Right kidney (tissue), 9 donors: ENCODE measurements at places on chromosomes 2 and 18.

DNA sequence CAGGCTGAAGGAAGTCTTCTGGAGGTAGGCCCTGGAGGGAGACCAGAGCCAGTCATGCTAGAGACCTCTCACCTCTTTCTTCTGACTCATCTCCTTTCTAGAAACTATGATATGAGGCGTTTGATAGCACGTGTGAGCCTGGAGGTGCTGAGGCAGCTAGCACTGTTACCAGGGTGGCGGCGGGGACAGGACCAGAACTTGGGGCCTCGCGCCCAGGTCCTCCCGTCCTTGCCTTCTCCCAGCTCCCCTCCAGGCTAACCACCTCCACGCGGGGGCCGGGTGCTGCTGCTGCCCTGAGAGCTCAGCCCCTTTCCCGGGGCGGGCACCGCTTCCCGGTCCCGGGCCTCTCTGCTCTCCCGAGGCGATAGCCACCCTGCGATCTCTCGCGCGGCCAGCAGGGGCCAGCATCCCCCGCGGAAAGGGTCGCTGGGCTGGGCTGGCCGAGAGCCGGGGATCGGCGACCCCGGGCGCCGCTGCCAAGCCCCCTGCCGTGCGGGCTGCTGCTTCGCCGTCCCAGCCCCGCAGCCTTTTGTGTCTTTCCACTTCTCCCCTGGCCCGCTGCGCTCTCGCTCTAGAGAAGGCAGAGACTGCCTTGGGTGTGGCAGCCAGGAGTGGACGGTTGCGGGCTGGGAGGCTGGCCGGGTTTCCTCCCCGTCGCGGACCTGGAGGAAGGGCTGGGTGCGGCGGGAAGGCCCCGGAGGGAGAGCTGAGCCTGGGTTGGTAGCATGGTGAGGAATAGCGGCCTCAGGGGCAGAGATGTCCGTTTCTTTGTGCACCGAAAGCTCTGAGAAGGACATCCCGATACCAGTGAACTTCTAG, 49.1 kb downstream of the TMEM17 start:
- DNase-seq: peak; percentile 94

GRCh38 chr2:33457556-33458247, 18.7 kb upstream of the RASGRP3 start:
- DNase-seq: no peak

- DNase-seq: no peak
Measured at GRCh38 chr18:72866442-72866900, 1.3 kb downstream of the NETO1 start.

- no peak for DNase-seq
Measured at GRCh38 chr2:8491296-8492027, 190.4 kb upstream of the ID2 start.

GRCh38 chr2:199818026-199818425, 33.0 kb downstream of the FTCDNL1 start:
- no peak for DNase-seq

DNA sequence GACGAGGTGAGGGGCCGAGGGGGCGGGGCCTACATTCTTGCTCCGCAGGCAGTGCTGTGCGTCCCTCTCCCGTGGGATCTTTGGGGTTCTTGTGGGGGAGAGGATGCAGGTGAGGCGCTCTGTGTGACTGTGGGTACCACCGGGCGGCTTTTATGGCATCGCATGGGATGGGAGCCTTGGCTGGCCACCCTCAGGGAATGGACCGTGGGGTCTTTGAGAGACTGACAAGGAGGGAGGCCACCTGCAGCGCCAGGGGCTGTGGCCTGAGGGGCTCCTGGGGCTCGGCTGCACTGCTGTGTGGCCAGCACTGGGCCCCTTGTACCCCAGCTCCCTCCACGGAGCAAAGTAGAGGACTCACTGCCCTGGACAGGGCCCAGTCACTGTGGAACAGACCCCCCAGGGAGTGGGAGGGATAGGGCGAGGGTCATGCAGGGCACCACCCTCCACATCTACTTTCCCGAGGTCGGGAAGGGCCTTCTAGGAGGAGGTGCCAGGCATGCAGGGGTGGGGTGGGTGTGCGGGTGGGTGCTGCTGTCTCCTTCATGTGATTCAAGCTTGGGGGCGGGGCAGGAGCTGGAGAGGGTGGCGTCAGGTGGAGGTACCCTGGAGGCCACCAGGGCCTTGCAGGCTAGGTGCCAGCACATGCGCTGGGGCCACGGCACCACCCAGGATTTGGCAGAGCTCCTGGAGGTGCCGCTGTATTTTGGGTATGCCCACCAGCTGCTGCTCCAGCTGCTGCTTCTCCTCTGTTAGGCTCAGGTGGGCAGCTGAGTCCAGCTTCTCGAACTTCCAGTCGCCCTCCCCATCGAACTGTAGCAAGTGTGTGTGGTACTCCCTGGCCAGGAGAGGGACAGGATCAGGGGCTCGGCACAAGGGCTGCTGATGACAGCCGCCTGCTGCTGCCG, 1072.4 kb downstream of the RPIA start:
- DNase-seq: no peak

- DNase-seq: no peak
Measured at GRCh38 chr2:208945719-208946256, 478.1 kb upstream of the MAP2 start.

DNA sequence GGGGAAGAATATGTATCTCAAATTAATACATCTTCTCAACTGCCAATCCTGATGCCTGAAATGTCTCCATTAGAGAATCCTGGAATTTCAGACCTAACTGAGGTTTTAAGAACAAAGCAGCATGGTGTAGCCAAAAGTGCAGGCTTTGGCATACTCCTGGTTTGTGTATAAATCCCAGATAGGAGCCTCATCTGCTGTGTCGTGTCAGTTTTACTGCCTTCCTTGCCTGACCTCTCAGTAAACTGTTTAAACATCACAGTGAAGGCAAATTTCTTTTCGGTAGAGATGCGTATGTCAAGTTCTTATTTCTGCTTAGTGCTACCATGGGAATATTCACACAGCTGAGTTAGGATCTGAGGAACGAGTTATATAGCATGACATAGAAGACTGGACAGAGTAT, 7.3 kb downstream of the SCG2 start:
- DNase-seq: no peak

- DNase-seq: no peak
Measured at GRCh38 chr2:228542277-228542676, 360.8 kb upstream of the SPHKAP start.

- DNase-seq: no peak
Measured at GRCh38 chr2:3848776-3849175, 145.4 kb downstream of the DCDC2C start.

- no peak for DNase-seq
Measured at GRCh38 chr18:22847392-22847791, 85.7 kb upstream of the RBBP8 start.

- no peak for DNase-seq
Measured at GRCh38 chr2:33485051-33485450, 8.6 kb downstream of the RASGRP3 start.

DNA sequence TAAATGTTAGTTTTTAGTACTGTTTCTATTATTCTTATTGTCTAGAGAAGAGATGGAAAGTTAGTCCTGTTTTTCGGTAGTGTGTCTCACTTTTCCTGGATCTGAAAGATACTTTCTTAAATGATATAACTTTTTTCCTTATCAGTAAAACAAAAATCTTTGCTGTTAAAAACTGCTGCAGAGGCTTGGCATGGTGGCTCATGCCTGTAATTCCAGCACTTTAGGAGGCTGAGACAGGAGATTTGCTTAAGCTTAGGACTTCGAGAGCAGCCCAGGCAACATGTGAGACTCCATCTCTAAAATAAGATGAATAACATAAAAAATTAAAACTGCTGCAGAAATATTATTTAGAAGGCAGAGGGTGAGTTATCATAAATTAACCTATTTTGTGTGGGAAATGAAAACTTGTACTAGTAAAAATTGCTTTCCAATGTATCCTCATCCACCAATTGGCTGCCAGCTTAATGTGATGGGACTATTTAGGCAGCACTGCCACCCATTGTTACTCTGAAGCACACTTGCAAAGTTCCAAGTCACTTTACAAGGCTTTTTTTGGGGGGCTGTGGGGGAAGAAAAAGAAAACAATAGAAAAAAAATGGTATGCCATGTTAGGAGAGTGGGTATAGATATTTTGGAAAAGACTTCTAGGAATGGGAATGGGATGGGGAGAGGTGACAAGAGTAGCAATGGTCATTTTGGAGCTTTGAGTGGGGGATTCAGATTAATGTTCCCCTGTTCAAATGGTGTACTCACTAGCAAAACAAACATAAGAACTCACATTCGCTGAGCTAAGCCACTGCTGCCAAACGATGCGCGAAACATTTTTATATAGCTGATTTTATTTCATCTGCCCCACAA, 62.7 kb downstream of the MEIS1 start:
- DNase-seq: no peak

DNA sequence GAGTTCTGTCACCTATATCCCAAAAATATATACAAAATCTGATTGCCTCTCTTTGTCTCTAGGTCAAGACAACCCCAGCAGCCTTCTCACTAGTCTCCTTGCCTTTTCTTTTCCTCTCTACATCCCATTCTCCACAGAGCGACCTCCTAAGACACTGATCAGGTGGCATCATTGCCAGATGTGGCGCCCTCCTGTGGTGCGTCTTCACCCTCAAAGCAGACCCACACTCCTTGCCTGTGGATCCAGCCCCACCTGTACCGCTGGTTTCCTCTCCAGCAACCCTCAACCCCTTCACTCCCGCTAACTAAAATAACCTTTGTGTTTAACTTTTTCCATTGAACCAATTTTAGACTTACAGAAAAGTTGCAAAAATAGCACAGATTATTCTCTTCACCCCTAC, 273.3 kb downstream of the GLI2 start:
- DNase-seq: no peak

GRCh38 chr18:60047556-60047955, 147.8 kb downstream of the PMAIP1 start:
- no peak for DNase-seq

DNA sequence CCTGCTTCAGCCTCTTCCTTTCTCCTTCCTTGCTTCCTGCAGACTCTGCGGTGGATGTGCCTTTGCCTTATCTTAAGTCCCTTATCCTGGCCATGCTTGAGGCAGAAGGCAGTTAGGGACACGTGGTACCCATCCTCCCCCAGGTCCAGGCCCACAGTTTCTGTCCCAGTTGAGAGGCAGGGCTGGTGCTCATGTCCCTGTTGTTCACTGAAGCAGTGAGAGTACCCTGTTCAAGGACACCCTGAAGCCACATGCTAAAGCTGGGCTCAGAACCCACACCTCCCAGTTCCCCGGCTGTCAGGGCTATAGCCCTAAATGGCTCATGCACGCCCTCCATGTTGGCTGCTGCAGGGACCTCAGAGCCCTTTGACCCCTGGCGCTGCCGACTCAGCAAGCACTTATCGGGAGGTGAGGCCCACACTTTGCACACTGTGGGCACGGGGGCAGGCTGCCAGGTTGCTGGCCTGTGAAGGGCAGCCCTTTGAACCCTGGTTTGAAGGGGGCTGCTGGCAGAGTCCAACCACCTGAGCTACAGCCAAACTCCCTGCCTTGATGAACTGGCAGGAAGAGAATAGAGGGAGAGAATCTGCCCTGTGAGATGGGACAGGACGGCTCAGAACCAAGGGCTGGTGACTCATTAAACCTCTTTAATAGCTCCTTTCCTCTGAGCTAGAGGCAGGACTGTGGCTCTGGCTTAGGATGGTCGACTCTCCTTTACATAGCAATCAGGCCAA, 6.3 kb downstream of the KHK start:
- DNase-seq: no peak

DNA sequence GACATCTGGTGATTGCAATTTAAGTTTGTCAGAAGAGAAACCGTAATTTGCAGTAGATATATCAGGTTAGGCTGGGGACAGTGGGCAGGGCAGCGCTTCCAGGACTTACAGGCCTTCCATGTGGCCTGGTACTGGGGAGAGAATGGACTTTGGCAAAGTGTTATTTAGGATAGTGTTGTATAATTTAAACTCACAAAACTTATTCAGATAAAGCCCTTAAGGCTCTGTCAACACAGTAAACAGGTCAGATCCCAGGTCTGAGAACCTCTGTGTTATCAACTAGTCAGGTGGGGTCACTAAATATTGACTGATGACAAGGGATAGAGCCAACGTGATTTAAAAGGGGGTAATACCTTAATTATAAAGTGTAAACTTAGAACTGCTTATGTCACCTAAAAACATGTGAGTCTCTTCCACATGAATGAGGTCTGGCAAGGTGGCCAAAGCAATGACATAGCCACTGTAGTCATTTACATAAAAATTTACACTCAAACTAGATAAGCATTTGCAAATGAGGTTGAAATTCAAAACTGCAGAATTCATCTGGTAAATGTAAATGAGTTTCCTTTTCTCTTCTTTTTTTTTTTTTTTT, 80.2 kb upstream of the DNMT3A start:
- no peak for DNase-seq

DNA sequence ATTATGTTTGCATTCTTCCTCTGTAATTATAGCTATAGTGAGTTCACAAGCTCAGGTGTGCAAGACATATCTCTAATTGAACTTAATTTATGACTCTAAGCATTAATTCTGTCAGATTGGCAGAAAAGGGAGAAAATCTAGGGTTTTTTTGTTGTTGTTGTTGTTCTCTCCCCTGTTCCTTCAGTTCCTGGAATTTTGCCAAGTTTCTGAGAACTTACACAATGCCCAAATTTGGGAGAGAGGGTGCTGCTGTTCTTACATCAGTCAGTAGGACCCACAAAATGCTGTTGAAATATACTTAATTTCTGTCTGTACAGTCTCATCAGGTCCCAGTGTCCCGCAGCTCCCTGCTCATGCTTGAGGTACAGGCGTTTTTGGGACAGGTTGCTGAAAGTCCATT, 221.8 kb upstream of the RBMS1 start:
- no peak for DNase-seq

GRCh38 chr2:60498816-60499429, 54.5 kb downstream of the BCL11A start:
- no peak for DNase-seq
